COR-L47 (cell line): ENCODE measurements at places on chromosomes 2 and 18.
A peak's percentile ranks its signal among the peaks of the same experiment; 100 is the strongest.

- no peak for DNase-seq
Observed at GRCh38 chr2:166802475-166802874, 85.8 kb upstream of the XIRP2 start.

DNA sequence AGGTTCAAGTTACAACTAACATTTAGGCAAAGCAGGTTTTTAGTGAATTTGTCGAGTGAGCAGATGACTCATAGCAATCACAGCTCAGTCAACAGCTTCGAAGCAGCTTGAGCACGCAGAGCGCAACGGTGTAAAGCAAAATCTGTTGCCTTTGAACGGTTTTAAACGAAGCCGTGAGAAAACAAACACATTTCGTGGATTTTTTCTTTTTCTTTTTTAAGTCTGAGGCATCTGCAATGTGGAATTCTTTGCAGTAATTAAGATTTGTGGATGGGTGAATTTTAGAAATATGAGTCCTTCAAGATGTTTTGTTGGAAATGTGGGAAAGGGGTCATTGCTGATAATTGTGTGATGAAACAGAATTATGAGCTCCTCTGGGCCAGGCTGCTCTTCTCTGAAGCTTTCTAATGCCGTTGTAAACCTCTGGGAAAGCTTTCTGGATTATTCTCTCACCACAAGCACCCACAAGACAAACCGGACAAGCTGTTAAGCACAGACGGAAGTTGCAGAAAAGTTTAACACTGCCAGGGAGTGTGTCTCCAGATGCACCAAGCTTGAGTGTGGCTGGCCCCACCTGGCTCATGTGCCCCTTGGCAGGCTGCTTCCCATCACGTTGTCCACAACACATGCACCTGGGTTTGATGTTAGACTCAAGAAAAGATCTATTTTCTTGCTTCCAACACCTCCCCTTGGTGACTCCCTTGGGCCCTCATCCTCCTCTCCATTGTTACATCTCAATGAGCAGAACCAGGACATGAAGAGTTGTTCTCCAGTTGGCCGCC is 224.7 kb downstream of the ACKR3 start:
- DNase-seq = no peak

DNA sequence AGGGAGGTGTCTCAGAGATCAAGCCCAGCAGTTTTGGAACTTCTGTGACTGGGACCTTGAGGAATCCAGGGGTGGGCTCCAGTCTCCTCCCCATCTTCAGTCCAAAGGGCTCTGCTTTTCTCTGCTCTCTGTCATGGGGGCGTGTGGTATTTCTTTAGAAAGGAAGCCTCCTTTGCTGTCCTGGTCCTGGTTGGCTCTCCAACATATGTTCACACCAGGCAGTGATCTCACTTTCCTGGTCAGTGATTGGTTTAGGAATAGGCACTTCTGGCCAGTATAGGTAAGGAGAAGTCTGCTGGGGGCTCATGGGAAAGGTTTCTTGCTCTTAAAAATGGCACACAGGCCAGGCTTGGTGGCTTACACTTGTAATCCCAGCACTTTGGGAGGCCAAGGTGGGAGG is 115.5 kb upstream of the HAAO start:
- DNase-seq = no peak

- DNase-seq = no peak
Observed at GRCh38 chr2:45821558-45822271, 170.2 kb downstream of the PRKCE start.

DNA sequence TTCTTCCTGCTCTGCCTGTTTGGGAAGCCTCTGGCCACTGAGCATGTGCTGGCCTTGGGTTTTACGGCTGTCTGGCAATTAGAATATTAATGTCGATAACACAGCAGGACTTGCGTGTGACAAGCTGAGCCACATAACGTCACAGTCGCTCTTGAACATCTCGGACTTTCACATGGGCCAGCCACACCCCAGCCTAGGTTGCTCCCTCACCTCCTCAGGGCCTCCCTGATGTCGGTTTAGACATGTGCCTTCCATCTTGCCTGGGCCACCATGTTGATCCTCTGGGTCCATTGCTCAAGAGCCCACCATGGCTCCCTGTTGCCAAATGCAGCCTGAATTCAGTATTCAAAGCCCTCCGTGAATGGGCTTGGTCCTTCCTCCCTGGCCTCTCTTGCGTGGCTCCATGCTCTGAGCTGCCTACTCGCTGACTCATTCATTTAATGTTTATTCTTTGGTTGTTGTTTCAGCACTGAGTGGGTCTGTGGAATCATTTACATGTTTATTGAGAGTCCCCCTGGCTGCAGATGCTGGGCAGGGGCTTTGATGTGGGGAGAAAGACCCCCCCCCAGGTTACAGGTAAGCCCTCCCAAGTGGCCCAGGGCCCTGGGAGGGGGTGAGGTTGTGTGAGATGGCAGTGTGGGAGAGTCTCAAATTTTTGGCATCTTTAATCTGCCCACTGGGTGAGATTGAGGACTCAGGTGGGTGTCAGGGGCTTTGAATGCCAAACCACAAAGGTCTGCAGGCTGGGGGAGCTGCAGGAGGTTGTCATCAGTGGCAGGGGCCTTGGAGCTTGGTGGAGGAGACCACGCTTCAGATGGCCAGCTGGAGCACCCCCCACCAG is 62.0 kb downstream of the ODC1 start:
- no peak for DNase-seq

DNA sequence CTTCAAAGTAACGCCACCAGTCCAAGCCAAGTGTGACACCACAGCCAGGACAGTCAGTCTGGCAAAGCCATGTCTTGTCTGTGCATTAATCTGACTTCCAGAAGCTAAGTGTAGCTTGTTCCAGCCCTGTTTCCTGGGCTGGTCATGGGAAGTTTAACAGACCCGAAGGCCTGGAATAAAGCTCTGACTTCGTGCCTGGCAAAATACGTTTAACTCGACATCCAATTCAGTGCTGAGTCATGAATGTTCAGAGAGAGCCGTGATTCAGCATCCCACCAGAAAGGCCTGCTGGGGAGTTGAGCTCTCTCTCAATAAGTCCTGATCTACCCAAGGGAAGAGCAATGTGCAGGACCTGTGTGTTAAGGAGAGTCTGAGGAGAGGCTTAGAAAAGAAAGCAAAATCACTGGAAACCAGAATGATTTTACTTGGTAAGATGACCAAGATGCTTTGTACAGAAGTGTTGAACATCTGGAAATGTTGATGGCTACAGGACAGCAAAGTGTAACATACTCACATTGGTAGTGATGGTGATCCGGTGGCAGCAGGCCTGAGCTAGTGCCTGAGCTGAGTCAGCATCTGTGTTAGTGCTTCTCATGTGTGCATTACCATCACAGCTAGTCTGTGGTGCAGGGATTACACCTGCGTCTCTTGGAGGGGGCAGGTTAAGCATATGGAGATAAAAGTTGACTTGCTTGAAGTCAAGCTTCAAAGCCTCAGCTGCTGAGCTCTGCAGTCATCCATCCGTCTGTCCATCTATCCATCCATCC is 743.7 kb upstream of the HS6ST1 start:
- DNase-seq = no peak

DNA sequence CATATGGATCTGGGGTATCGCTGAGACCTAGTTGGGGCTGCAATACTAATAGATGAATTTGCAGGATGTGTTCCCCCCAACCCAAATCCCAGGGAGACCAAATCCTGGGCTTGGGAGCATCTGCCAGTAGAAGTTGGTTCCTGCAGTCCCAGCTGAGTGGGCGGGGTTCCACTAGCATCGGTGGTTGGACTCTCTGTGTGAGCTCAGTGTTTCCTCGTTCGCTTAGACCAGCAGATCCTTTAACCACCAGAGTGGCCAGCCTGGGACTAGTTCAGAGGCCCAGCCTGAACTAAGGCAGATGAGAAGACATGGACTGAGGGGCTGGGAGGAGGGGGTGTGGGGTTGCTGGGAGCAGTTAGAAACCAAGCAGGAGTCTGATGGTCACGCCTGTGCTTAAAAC is 40.7 kb downstream of the PCARE start:
- DNase-seq = no peak

DNA sequence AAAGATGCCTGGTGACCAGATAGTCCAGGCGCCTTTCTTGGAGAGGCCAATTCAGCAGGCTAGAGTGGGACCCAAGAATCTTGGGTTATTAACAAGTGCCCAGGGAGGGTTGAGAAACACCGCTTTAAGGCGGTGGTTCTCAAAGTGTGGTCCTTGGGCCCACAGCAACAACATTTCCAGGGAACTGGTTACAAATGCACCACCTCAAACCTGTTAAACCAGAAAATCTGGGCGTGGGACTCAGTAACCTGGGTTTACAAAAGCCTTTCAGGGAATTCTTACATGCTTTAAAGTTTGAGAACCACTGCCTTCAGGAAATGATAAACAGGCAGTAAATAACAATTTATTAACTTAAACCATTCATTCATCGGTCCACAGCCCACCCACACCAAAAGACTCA is 92.5 kb downstream of the SP3 start:
- DNase-seq = no peak

- no peak for DNase-seq
Observed at GRCh38 chr2:74576863-74577229, 22.3 kb downstream of the DOK1 start.

DNA sequence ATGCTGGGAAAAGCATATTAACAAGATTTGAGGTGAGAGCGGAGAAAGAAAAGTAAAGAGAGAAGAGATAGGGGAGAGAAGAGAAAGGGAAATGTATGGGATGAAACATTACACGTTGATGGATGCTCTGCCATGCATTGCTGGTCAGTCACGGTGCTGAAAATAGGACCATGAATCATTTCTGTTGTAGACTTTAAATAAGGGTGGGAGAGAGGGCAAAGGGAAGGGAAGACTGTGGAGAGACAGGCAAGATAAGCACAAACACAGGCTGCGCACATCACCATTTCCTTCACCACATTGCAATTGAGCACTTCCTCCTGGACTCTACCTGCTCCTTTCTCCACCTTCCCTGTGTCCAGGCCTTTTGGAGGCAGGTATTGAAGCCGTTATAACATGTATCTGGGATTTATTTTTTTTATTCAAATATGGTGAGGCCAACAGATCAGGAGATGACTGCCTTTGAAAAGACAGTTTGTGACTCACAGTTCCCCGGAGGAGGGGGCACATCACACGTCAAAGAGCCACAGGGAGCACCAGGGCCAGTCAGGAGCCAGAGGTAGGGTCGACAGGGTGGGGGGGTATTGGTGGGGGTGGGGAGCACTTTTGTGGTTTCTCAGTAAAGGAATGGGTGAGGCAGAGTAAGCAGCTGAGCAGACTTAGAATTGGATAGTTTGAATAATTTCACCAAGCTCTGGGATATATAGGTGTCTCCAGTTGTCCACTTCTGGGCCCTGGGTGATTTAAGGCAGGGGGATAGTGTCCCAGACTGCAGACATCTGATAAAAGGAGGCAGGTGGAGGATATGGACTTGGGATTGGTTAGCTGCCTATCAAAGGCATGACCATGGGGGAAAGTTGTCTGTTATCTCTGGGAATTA is 372.8 kb upstream of the ST6GAL2 start:
- no peak for DNase-seq

- no peak for DNase-seq
Observed at GRCh38 chr2:54708584-54709335, 14.7 kb upstream of the EML6 start.

- DNase-seq = peak; percentile 26
Observed at GRCh38 chr2:6917071-6917760, at the start of gene RNF144A. RNF144A (plus strand) TSS chr2:6917412; CDS start chr2:6996927, 79,515 bp downstream.

- DNase-seq = no peak
Observed at GRCh38 chr2:165248238-165248637, 9.0 kb downstream of the SCN2A start.

DNA sequence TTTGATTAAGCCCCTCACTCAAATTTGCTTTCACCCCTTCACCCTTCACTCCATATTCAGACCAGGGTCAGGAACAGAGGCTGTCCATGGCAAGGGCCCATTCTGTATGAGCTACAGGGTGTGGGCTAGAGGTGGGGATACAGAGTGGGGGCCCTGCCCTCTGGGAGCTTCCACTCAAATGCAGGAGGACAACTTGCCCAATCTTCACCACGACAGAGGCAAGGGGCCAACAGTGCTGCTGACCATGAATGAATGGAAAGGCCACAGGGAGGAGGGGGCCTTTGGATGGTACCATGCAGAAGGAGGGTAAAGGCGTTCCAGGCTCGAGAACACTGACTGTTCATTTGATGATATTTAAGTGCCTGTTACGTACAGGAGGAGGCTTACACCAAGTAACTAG is 22.8 kb downstream of the ADRA2B start:
- no peak for DNase-seq

GRCh38 chr2:95306336-95306895 is 9.3 kb downstream of the KCNIP3 start:
- DNase-seq = no peak

DNA sequence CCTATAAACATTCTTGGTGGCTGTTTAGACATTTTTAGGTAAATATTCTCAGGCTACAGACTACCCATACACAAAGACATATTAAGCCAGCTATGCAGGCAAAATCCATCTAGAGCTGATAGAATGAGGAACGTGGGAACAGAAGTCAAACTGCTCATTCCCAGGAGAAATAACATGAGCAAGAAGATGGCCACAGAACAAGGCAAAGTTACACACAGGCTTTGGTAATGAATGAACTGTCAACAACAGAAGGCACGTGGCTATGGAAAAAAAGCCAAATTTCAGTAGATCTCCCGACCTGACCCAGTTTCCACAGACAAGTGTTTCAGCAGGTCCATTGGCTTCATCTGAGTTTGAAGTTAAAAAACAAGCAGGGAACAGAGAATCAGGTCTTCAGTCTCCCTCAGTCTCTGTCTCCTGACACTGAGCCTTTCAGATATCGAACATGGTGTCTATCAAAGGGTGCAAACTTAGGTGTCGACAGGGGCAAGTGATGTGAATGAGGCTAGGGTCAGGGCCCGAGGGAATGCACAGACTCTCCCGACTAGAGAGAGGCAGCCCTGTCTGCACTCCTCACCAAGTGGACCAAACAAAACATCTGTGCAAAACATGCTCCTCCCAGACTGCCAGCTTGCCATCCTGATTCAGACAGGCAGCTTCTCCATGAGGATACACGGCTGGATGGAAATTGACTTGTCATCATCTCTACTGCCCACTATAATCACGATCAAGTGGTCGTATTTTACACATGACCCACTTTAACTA is 25.9 kb downstream of the SIGLEC15 start:
- no peak for DNase-seq

DNA sequence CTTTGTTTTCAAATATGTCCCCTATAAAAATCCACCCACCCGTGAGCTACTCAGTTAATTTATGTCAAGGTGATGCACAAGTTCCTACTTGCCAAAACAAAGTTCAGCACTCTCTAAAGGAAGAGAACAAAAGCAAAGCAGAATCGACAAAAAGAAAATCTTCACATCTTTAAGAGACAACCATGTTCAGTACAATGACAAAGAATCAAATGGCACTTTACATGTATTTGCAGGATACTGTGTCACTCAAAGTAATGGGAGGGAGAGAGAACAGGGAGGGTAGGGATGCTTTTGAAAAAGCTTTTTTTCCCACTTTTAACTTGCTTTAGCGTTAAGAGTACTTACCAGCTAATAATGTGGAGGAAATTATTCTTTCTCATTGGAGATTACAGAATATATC is 39.0 kb upstream of the FAM237A start:
- no peak for DNase-seq
